ENCODE measurements at places on chromosomes 16 and 17. TPM values are rescaled to one million over a fixed set of nuclear protein-coding genes. Genes with fewer than 3 reads are reported as not detected.
A peak's percentile ranks its signal among the peaks of the same experiment; 100 is the strongest.

DNA sequence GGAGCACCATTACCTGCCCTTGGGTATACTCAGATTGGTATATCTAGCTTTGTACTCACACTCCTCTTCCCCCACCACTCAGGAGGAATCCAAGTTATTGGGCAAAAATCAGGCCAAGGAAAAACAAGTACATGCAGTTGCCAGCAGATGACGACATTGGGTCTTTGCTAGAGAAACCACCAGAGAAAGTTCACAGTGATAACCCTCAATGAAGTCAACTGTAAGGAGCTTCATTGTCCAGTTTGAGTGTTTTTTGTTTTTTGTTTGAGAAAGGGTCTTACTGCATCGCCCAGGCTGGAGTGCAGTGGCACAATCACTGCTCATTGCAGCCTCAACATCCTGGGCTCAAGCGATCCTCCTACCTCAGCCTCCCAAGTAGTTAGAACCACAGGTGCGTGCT is 34.6 kb upstream of the TOX3 start:
- no peak for DNase-seq

DNA sequence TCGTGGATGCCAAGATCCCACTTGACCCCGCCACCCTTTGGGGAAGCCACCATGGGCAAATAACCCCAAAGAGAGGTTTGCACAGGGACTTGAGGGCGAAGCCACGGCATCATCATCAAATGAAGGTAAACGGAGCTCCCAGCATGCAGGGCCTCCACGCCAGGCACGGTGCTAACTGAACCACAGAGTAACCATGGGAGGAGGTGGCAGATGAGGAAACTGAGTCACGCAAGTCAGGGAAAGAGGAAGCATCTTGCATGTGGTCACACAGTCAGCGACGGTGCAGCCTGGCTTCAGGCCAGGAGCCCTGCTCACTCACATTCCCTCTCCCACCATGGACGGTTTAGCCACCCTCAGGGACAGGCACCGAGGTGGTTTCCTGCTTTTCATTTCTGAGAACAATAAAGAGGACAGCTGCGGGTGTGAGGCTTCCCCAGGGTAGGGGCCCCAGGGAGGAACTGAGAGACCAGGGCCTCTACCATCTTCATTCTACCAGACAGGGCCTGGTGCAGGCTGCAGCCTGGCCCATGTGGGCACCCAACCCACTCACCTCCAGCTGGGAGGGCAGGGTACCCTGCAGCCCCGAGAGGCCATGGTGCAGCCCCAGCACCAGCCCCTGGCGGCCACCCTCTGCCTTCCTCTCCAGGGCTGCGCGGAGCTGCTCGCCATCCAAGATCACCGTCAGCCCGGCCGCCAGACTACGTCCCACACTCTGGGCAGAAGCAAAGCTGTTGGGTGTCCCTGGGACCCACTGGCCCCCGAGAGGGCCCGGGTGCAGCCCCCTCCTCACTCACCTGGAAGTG is 78.3 kb downstream of the RMI2 start:
- DNase-seq = no peak

DNA sequence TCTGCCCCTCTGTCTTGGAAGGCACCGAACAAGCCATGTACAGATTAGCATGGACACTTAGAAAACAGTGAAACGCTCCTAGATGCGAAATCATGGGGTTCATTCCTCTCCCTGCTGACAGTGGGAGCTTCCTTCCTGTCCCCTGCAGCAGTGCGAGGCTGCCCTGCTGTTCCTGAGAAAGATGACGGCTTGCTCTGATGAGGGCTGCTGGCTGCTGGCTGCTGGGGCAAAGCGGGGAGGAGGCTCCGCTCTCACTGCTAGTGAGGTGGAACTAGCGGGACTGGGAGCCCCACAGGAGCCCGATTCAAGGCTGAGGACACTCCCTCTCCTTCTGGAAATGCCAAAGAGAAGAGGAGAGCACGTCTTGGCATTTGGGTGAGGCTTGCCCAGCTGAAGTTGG is 25.9 kb upstream of the CACNG4 start:
- no peak for DNase-seq

GRCh38 chr17:13160296-13160695 is 142.5 kb upstream of the ELAC2 start:
- DNase-seq = no peak

GRCh38 chr17:39197380-39198185 is at the start of gene CACNB1:
Gene CACNB1 (minus strand): TSS chr17:39197669. CDS start chr17:39197495, 174 bp downstream.
- no peak for DNase-seq

DNA sequence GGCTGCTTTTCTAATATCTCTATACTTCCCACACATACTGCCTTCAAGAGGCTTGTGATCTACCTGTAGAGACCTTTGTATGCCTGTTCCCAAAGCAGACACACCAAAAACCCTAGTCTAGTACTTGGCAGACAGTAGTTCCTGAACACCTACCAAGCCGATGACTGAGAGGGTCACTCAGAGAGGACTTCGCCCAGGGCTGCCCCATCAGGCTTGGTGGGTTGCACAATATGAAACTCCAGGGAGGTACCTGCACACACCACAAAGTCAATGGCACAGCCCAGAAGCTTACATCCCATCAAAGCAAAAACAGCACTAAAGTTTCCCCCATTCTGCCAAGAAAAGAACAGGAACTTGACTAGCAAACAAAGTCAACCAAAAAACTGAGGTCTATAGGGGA is 30.3 kb downstream of the ASPA start:
- no peak for DNase-seq

DNA sequence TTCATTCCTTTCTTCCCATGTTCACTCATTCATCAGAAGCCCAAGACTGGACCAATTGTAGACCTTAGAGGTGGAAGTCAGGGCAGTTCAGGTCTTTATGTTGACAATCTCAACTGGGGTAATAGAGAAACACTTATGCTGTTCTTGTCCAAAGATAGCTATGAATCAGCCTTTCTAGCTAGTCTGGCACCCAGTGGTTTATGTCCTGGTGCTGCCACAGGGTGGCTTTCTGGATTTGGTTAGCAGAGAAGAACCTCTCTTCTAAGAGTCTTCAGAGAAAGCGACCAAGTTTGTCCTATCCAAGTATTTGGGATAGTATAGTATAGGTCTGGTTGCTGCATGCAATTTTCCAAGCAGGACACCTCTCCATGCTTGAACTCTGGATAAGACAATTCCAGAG is 83.3 kb downstream of the NOG start:
- no peak for DNase-seq

DNA sequence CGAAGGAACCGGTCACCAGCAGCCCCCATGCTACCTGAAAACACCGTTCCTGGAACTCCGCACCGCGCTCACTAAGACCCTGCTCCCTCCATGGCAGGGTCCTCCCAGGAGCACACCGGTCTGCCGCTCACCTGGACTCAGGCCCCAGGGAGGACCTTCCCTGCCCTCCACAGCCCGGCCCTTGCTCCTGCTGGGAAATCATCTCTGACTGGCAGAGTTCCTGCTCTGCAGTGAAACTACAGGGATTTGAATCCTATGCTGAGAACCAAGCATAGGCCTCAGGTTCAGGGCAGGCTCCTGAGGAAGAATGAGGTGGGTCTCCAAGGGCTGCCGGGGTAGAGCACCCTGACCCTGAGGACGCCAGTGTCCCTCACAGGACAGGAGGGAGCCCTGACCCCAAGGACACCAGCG is 88.5 kb downstream of the KCNJ12 start:
- DNase-seq = no peak

- DNase-seq = peak; percentile 19
Measured at GRCh38 chr17:79391376-79392233, 219.2 kb downstream of the RBFOX3 start.

GRCh38 chr17:36977066-36977465 is 28.3 kb downstream of the AATF start:
- DNase-seq = no peak

- no peak for DNase-seq
Measured at GRCh38 chr16:77918809-77919707, 103.3 kb upstream of the CLEC3A start.

DNA sequence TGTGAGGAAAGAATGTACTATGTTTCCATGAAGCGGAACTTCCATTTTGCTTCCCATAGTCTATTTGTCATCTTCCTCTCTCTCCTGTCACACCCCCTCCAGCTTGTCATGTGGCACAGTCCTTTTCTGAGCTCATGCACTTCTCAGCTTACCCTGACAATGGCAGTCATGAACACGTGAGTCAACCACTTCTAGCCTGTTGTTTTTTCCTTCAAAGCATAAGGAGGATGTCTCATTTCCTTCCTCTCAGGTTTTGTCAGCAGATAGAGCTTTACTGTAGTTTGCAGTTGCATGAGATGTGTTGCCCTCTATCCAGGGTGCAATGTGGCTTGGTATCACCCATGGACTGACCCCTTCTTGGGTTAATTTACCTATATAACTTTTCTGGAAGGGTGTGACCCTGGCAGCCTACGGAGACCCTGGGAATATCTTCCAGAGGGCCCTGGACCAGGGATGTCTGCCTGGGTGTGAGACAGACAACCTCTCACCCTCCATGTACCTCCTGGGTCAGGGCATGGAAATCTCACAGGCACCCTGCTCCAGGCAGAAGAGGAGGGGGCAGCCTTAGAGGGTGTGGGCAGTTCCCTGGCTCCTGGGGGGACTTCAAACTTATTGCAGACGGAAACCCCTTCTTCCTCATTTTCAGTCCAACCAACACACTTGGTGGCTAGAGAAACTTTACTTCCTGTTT is 4.0 kb upstream of the ZNF267 start:
- peak; percentile 81 for DNase-seq

- DNase-seq = no peak
Measured at GRCh38 chr16:22063888-22064467, 28.4 kb upstream of the VWA3A start.

DNA sequence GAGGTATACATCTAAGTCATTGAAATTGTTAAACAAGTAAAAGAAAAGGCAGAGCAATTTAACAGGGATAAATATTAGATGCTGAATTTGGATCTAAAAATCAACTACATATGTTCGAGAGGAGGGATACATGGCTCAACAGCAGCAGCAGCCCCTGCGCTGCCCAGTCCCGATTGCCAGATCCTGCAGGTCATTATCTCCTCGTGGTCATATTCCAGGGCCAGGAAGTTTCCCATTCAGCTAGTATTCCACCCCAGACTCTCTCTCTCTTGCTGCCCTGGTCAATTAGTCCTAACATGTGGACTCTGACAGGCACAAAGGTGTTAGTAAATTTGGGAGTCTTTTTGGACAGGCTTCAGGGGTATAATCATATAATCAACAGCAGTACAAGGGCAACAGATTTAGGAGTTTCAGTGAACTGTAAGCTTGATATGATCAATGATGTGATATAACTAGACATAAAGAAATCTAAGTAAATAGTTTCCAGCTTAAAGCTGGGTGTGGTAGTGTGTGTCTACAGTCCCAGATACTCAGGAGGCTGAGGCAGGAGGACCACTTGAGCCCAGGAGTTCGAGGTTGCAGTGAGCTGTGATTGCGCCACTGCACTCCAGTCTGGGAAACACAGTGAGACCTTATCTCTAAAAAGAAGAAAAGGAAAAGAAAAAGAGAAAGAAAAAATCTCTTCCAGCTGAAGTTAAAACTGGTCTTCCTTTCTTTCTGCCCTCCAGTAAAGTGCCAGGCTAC is 96.5 kb upstream of the MED13 start:
- DNase-seq = no peak

DNA sequence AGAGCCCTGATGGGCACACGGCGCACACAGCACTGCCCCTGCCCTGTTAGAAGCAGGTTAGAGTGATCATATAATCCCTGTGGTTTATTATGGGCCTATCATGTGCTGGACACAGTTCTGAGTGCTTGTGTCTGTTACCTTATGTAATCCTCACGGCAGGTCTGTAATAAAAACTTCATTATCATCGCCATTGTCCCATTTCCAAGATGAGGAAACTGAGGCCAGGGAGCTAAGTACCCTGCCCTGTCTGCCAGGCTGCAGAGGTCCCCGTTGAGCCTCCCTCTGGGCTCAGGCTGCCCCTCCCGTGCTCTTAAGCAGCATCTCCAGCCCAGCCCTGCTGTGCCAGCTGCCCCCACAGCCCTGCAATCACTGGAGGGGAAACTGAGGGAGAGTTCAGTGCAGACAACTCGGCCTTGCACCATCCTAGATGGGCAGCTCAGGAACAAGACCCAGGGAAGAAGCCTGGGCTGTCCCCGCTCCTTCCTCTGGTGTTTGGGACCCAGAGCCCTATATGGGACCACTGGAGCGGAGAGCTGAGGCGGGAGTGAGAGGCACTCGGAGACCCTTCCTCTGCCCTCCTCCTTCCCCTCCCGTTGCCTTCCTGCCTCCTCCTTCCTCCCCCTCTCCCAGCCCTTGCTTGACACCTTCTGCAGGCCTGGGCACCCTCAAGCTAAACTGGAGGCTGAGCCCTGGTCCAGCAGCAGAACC is 42.0 kb downstream of the WNT3 start:
- DNase-seq = no peak

DNA sequence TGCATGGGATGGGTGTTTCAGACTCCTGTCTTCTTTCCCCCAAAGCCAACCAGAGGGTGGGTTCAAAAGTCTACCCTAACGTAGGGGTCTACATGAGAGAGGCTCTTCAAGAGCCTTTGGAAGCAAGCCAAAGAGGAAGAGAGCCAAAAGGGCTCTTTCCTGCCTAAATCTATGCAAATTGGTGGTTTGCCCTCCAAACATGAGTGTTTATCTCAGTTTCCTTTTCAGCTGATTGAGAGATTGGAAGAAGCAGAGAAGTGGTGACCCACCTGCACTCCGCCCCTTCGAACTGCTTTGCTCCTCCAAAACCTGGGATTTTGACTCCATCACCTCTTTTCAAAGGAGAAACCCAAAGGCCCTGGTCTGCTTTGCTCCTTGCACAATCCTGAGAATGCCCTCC is 65.4 kb upstream of the MAF start:
- DNase-seq = no peak

GRCh38 chr17:50355701-50356341 is 9.9 kb downstream of the XYLT2 start:
- DNase-seq = no peak

DNA sequence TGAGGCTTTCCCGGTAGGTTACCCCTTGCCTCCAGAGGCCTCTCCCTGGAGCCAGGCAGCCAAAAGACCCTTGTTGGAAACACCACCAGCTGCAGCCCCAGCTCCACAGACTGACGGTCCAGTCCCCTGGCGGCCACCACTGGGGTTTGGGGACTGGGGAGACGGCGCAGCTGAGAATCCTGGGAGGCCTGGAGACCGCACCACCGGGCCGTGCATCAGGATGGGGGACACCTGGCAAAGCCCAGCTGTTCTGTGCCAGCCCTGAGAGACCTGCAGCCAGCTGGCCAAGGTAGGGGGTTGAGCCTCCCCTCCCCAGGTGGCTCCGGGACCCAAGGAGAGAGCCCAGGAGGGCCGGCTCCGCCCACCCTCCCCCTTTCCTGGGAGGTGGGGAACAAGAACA is 8.3 kb upstream of the SLC38A10 start:
- no peak for DNase-seq

GRCh38 chr17:8162233-8162996 is at the start of gene VAMP2:
Gene VAMP2 (minus strand): TSS chr17:8162948. CDS start chr17:8162879, 69 bp downstream.
- no peak for DNase-seq

The SLFN11 gene
- 4.7 TPM for total RNA-seq

The CCL3 gene
- not detected for total RNA-seq

The CHP2 gene
- not detected for total RNA-seq

The JPH3 gene
- total RNA-seq = not detected

The HEATR9 gene
- total RNA-seq = not detected

The KRT39 gene
- total RNA-seq = not detected

The CCL2 gene
- total RNA-seq = 0.63 TPM

The TEX2 gene
- total RNA-seq = 52.3 TPM

The ITGA2B gene
- total RNA-seq = 0.37 TPM

The PRCD gene
- total RNA-seq = 0.88 TPM

The KRT9 gene
- 1.0 TPM for total RNA-seq

Data from foreskin keratinocyte (primary cell).